Stimulated activated CD8-positive, alpha-beta memory T cell treated with anti-CD3 and anti-CD28 coated beads, Interleukin-12 subunit alpha, Interleukin-12 subunit beta, amount 100 ng/mL, for 4 hours (primary cell): ENCODE measurements at places on chromosomes 12 and 14.

DNA sequence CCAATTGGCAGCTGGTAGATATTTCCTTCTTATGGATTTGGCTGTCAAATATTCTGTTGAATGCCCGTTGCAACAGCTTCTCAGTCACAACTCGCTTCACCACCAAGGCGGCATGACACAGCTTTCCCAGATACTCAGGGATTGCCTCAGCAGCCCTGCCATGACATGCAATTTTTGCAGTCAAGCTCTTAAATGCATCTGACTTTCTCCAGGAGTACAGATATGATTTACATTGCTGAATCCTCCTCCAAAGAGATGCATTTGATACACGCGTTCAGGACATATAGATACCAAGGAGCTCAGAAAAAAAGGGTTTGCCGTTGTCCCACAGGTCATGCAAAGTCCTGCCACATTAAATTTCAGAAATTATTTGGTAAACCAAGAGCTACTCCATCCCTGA lies 6.5 kb downstream of the KRT5 start:
- no peak for DNase-seq

- no peak for DNase-seq
These were observed 1122.7 kb upstream of the ATXN7L3B start for GRCh38 chr12:73414926-73415325.

- no peak for DNase-seq
These were observed 226.8 kb downstream of the AEBP2 start for GRCh38 chr12:19666070-19666469.

- peak; percentile 11 for DNase-seq
These were observed 12.4 kb downstream of the IL22 start for GRCh38 chr12:68240975-68241374.

DNA sequence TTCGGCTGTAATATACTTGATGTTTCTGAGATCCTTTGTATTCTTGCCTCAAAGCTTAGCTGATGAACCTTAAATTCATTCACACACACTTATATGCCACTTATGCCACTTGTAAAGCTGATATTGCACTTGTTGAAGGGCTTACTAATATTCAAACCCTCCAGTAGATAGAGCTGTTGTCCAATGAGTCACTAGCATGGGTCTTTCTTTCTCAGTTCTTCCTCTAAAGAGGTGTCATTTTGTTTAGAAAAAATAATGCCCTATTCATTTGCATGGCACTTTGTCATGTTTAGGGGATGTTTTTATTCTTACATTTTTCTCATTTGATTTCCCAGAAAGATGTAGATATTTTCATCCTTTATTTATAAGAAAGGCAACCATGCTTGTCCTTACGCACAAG lies 56.4 kb downstream of the MON2 start:
- DNase-seq, result no peak

DNA sequence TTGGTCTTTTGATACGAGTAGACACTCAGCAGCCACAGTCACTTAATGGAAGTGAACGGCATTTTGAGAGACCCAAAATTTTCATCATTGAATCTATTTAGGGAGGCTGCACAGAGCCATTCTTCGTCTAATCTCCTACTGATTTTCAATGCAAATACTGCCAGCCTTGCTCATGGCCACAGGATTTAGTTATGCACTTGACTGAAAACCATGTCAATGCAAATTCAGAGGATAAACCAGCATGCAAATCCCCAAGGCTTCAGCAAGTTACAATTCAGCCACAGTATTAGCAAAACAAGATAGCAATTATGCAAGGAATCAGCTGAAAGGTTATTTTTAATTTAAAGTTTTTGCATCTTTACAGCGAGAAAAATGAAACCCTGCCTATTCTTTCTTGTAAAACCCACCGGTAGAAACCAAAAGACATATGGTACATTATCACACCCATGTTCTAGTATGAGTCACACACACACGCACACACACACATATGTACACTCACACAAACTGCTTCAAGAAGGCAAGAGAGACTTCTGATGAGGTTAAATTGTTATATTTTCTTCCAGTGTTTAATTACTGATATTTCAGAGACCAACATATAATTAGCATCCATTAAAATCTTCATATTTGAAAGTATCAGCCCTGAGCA lies 985.3 kb upstream of the FLRT2 start:
- no peak for DNase-seq
